ENCODE measurements at places on chromosomes 4 and X.

GRCh38 chr4:37667197-37668100, 18.7 kb downstream of the RELL1 start:
- DNase-seq, result no peak

- no peak for DNase-seq
Observed at GRCh38 chr4:86019362-86019761, 340.5 kb downstream of the MAPK10 start.

DNA sequence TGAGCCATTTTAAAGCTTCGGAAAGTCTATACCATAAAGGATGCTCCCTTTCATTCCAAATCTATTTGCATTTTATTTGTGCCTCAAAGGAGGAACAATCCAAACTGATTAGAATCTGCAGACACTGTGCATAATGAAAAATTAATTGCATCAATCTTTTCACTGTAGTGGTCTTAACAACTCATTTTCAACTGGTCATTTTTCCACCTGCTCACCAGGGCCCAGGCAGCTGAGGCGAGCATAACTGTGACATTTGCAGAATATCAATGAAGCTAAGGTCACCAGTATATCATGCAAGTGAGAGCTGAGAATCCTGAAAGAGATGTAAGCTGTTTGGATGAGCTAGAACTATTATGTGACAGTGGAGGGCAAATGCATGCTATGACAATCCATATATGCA, 387.3 kb upstream of the TECRL start:
- DNase-seq, result no peak

- no peak for DNase-seq
Observed at GRCh38 chrX:12138361-12139313, at the start of gene FRMPD4. TSS of gene FRMPD4 (plus strand) at chrX:12138473. CDS start at chrX:12138972, 499 bp downstream.

DNA sequence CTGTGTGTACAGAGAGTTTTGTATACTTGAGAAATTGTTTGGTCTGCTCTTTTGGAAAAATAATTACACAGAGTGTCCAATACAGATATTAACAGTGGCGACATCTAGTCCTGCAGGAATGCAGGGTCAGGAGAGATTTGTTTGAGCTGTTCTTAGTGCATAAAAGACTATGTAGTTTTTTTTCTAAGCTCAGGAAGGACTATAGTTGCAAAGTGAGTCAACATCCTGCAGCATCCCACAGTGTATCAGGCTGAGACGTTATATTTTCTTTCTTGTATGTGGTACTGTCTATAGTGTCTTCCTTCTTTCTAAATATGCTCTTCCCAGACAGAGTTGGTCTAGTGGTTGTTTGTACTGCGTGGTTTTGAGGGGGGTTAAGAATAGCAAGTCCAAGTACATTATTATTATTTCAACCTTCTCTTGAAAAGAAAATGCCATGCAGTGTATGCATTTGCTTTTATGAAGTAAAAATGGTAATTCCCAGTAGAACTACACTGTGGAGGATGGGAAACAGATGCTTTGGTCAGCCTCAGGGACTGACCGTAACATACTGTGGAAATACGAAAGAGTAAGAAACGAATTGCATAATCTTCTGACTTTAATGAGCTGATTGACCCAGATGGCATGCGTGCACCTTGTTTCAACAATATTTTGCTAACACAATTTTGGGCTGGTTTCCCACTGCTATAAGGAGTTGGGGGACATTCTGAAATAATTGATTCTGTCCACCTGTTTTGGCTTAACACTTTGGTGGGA, 67.4 kb downstream of the DMP1 start:
- DNase-seq, result no peak

Data from CD4-positive, alpha-beta T cell treated with Interferon alpha-2 for 1 hour (primary cell).